GM06990 (cell line): ENCODE measurements at places on chromosomes 5 and 9.

GRCh38 chr9:95225076-95225725 lies 92.3 kb downstream of the FANCC start:
- DNase-seq = no peak

- no peak for DNase-seq
Observed at GRCh38 chr5:147113967-147114366, 120.9 kb upstream of the STK32A start.

DNA sequence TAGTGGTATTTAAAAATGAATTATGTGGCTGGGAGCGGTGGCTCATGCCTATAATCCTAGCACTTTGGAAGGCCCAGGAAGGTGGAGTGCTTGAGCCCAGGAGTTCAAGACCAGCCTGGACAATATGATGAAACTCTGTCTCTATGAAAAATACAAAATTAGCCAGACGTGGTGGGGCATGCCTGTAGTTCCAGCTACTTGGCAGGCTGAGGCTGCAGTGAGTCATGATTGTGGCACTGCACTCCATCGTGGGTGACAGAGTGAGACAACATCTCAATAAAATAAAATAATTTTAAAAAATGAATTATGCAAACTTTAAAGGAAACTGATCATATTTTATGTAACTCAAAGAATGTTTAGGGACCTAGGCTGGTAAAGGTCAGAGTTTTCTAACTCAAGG lies 310.8 kb upstream of the DMRT1 start:
- DNase-seq = no peak

DNA sequence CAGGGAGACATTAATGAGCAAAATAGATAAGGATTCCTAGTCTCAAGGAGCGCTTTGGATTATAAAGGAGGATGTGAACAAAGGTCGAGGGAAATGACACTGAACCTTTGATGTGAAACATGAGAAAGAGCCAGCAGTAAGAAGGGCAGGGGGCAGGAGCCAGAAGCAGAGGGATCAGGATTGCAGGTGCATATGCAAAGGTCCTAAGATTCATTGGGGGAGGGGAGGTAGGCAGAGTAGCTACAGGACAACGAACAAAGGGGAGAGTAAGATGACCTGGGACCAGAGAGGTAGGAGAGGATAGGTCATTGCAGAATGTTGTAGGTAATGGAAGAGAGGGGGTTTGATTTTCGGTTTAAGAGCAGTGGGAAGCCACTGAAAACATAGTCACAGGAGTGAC lies 129.2 kb upstream of the TRPM3 start:
- DNase-seq = no peak

DNA sequence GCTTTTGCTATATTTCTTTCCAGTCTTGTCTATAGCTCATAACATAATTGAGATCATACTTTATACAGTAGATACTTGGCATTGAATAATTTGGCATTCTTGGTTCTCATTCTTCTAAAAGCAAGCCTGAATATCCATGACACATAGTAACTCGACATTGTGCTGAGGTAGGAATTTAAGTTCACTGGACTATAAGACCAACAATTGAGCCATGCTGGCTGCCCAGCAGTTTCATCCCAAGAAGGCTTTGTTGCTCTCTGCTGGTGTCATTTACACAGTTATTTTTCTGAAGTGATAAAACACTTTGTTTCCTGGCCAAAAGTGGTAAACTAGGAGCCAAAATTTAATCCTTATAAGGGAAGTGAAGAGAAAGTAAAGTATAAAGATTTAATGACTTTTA lies 192.0 kb downstream of the ADAMTSL1 start:
- DNase-seq = no peak

DNA sequence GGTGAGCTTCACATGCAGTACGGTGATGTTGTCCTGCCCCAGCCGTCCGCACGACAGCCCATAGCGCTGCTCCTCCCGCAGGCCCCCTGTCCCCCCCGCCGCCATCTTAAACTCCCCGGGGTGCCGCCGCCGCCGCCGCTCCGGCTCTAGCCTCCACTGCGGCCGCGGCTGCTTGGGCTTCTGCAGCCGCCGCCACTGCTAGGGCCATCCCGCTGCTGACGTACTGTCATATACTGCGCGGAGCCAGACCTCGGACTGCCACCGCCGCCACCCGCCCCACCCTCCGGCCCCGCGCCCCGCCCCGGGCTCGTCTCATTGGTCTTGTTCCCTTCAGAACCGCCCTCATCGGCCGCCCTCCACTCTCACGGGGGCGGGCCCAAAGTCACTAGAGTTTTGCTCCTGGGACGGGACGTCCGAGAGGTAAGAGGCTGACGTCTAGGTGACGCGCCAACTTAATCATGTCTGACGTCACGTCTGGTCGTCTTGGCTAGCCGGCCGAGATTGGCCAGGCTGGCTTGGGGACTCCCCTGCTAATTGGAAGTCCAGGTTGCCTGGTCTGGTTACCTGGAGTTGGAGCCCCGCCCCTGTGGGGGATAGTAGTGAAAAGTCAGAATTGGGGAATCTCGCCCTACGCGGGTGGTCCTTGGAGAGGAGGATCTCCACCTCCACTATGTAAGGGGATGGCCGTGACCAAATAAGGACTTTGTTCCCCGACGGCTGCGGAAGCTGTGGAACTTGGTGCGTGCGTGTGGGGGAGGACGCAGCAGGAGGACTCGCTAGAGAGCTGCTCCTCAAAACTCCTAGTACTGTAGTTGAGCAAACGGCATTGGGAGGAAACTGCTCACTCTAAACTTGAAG lies at the start of gene ELL2:
ELL2 (minus strand) TSS at position 235 of the 858 bp plus-strand sequence; CDS start at position 105, 130 bp downstream.
- peak; percentile 98 for DNase-seq

DNA sequence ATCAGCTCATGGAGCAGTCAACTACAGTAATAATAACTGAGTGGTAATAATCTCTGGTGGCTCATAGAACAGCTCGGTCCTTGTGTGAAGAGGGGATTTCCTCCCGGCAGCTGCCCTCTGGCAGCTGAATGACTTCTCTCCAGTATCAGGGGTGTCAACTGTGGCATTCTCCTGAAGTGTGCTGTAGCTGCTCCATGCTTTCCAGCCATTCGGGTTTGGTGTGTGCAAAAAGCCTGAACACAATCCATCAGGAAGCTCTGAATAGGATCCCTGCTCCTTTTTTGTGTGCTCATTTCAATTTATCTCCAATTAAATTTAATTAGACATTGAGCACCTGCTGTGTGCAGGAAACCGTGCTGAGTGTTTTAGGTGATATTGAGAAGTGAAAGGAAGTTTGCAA lies 59.8 kb upstream of the BARX1 start:
- no peak for DNase-seq

DNA sequence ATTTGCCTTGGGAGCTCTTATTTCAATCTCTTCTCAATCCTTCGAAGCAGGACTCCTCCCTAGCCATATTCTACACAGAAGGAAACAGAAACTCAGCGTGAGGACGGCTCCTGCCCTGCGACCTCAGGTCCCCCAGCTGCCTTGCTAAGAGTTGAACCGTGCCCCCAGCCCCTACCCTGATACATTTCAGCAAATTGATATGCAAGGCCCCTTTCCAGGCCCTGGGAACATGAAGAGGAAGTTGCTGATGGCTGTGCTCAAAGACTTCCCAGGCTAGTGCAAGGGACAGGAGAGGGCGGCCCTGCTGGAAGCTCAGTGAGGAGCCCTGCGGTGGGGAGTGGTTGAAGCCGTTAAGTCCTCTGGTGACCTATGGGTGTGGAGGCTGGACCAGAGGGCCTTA lies 41.5 kb downstream of the BOD1 start:
- DNase-seq = no peak

DNA sequence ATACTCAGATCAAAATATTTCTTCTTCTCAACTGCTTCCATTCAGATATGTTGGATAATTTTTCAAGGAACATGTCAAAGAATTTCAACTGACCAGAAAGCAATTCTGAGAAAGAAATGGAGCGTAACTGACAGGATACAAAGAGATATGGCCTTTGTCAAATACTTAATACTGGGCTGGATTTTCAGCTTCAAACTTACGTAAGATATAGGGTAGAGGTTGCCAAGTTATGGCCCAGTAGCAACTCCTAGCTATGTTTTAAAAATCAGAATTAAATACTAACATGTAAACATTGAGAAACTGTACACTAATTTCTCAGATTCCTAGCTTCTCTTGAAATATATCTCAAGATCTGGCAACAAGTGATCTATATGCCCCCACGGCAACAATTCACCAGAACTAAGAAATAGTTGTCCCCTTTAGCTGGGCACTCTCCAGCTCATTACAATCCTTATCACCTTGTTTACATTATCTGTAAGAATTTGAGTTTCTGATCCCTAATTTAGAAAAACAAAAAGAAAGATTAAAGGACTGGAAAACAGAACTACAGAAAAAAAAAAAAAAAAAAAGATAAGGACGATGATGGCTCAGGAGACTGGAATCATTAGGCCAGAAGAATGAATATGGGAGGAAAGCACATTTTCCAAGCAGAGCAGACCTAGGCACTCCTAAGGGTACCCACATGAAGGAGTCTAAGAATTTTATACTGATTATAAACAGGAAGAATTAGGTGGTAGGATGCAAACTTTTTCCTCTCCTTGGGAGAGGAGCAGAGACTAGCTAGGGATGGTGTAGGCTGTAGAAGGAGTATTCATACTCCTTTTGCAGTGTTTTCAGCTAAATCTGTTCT lies 23.0 kb downstream of the INIP start:
- no peak for DNase-seq

GRCh38 chr5:123278284-123278683 lies 144.9 kb downstream of the CEP120 start:
- DNase-seq = no peak

GRCh38 chr9:124414612-124415011 lies 630 bp downstream of the PSMB7 start:
- DNase-seq = no peak

DNA sequence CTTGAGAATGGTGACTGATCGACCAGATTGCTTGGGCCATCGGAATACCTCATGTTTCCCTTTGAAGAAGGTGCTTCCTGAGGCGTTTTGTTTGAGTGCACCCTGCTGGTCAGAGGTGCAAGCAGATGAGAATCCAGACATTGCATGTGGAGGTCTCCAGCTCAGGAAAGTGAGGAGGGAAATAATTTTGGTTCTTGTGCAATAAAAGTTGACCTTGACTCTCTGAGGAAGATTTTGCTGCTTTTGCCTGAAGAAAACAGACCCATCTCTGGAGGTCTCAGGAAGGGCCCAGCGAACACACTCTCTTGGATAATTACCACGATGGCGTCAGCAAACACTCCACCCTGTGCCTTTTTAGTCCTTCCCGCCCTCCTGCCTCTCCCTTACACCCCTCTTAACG lies 69.7 kb downstream of the GRAMD2B start:
- no peak for DNase-seq

DNA sequence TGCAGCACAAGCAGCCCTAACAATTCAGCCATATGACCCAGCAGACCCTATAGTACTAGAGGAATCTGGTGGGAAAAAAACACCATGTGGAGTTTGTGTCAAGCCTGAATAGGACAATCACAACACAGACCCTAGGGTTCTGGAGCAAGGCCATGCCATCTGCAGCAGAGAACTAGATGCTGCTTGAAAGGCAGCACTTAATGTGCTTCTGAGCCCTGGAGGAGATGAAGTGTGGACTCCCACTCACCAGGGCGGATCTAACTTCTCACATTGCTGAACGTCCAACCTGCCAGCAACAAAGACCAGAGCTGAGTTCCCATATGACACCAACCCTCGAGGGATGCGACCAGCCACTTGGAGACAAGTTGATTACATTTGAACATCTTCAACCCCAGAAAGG lies 43.2 kb downstream of the GABBR2 start:
- no peak for DNase-seq

DNA sequence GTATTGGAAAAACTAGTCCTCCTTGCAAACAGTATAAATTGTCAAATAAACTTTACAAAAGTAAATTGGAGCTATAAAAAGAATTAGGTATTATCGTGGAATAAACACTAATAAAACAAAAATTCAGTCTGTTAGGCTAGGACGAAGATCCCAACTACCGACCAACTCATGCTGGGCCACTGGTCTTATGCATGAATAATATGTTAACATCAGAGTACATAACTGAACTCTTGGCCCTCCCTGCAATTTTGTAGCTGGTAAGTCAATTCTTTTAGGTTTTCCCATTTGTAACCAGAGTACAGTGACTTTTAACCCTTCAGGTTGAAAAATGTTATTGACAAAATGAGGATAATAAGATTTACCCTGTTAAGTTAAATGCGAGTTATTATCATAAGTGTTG lies 428.7 kb downstream of the BNC2 start:
- DNase-seq = no peak

GRCh38 chr9:101229606-101230005 lies 155.2 kb downstream of the BAAT start:
- DNase-seq = no peak

- no peak for DNase-seq
Observed at GRCh38 chr5:159324102-159324755, 6.1 kb downstream of the IL12B start.

GRCh38 chr9:89939626-89940292 lies 334.9 kb downstream of the GADD45G start:
- no peak for DNase-seq

DNA sequence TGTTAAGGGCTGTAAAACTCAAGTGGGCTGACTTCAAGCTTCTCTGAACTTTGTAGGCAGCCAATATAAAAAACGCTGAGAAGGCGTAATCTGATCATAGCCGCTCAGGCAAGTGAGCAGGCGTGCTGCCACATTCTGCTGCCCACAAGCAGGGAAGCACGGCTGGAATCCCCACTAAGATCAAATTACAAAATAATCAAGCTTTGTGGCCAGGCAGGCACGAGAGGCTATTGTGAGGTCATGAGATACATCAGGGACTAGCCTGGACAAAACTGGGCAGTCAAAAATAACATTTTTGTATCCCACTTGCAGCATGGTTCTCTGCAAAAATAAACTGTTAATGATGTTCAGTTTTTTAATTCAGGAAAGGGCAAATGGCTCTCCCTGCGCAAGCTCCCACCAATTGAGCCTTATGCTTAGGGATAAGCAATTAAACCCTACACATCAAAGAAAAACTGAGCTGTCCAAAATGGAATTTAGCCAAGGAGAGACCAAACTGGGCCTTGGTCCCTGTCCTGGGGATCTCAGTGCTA lies 64.0 kb downstream of the POU5F2 start:
- no peak for DNase-seq

DNA sequence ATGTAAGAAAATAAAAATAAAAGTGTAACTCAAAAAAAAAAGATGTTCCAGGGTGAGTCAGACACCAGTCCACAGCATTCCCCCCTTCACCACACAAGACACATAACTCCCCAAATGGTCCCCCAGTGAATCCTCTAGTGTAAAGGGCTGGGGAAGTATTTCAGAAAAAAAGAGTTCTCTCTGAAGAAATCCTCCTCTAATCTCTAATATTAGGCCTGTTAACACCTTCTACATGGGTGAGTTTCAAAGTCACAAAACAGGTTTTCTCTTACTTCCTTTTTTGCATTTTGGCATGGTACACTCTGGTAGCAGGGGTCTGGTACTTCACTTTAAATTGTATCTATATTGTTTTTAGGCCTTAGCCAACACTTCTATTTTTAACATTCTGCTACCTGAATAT lies 28.2 kb downstream of the RNF145 start:
- DNase-seq = peak; percentile 46

DNA sequence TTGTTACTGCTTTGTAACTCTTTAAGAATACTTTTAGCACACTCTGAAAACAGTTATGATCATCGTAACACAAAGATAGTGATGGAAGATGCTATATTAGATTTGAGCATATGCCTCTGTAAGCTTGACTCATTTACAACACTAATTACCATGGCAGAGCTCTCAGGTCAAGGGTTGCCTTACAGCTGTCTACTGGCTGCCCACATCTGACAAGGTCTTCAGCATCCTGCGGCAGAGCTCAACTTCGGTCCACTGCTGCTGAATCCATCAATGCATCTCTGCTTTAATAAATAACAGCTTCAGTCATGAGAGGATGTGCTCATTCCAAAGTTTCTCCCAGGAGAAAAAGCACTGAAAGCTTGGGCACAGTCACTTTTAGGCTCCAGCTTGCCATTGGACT lies 449.4 kb downstream of the RASEF start:
- DNase-seq = no peak
